Karpas-422 (cell line): ENCODE measurements at places on chromosomes 12 and 14.

GRCh38 chr12:106894774-106895173, 60.9 kb upstream of the TMEM263 start:
- DNase-seq: no peak

DNA sequence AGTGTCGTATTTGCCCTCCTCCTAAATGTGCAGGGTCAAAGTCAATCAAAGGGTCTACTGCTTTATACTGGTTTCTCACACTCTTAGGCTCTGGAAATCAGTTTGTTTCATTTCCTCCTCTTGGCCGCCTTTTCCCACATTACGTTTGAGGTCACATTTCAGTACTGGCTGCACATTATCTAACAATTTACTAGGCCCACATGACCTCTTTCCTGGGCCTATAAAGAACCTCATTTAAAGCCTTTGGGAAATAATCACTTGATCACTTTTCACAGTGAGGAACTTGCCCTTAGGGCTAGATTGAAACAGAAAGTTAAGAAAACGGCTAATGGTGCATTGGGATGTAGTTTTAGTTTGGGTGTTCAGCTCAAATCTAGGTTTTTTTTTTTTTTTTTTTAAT, 497.5 kb downstream of the RERGL start:
- no peak for DNase-seq

DNA sequence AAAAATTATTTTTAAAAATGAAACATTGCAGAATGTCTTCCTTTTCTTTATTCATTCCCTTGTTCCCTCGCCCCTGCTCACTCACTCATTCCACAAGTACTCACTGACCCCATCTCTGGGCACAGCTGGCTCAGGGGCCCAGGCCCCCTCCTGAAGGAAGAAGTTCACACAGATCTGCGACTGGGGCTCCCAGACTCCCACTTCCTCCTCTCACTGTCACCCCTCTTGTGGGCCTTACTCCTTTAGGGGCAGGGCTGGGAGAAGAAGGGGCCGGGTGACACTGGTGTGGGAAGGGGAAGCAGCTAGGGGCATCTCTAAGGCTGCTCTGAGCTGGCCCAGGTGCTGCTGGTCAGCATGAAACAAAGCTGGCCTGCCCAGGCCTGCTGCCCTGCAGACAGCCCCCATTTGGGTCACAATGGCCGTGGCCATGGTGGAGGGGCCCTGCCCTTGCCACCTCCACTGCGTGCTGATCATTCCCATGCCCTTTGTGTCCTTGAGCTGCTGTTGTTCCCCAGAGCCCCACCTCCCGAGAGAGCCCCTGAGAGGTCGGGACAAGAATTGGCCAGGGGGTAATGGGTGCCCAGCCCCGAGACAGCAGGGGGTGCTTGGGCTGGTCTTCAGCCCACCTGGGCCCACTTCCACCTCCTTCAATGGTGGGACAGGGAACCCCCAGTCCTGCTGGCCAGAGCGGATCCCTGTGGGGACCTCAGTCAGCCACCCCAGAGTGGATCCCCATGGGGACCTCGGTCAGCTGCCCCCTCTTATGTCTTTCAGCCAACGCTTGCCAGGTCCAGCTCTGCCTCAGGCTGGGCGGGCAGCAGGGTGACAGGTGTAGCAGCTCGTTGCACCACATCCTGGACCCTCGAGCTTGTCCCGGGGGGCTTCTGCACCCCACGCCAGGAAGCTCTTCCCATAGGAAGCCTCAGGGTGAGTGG, 212.4 kb upstream of the C14orf180 start:
- no peak for DNase-seq

DNA sequence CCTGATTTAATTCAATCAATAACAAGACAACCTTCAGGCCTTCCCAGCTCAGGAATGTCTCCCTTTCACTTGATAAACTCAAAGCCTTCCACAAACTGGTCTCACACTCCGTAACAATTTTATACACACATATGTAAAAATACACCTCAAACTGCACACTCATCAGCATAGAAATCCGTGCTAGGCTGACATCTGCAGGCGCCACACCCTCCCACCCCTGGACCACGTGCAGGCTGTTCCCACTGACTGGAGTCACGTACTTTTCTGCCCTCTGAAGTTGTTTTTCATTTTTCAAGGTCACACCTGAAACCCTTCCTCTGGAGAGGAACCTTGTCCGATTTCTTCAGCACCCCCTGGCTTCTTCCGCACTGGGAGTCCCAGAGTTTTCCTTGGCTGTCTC, 27.6 kb downstream of the FBXO21 start:
- no peak for DNase-seq

DNA sequence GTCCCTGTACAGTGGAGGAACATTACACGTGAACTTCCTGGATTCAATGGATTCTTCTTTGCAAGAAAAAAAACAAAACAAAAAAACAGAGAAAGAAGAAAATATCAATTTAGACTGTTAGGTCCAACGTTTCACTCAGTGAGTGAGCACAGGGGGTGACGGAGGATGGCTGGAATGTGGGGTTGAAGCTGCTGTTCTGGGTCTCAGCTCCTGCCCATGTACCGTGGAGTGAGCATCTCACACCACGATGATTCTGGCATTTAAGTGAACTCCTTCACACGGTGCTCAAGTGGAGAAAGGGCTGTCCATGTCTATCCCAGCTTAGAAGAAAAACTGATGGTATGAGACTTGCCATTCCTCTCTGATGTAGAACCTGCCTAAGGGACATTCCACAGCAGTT, 23.2 kb downstream of the CCND2 start:
- DNase-seq: no peak

DNA sequence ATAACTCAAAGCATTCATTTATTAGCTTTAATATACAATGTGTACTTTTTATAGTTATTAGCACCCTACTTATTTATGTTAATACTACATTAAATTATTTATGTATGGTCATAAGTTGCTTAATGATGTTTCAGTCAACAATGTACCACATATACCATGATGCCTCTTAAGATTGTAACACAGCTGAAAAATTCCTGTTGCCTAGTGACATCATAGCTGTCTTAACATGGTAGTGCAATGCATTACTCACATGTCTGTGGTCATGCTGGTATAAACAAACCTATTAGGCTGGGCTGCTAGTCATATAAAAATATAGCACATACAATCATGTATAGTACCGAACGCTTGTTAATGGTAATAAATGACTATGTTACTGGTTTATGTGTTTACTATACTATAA, 120.4 kb downstream of the ANO6 start:
- DNase-seq: no peak

GRCh38 chr14:95275494-95275893, 44.2 kb downstream of the CLMN start:
- peak; percentile 62 for DNase-seq

GRCh38 chr14:100673085-100673806, 53.4 kb upstream of the DLK1 start:
- no peak for DNase-seq

DNA sequence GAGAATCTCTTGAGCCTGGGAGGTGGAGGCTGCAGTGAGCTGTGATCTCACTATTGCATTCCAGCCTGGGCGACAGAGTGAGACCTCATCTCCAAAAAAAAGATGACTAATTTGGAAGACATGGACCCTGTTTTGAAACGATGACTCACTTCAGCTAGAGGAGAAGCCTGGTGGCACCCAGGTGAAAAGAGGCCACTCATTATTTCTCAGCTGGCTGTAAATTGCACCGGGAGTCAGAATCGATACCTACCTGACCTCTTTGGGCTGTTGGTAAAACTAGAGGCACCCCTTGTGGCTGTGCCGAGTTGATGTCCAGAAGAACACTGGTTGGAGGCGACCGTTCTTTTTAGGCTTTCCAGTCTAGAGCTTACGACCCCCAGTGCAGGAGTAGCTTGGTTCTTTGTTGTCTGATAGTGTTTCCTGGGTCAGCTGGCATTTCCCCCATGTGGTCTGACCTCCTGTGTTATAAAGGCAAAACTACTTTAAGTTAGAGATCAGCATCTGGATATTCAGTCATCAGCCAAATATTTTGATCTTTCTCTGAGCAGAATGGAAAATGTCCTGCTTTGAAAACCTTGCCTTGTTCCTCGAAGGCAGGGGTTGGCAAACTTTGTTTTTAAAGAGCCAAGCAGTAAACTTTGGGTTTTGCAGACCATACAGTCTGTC, 93.2 kb downstream of the CHST11 start:
- no peak for DNase-seq

GRCh38 chr12:93365616-93366405, 11.9 kb upstream of the NUDT4 start:
- no peak for DNase-seq

GRCh38 chr14:32681598-32681997, 257.1 kb upstream of the NPAS3 start:
- no peak for DNase-seq

DNA sequence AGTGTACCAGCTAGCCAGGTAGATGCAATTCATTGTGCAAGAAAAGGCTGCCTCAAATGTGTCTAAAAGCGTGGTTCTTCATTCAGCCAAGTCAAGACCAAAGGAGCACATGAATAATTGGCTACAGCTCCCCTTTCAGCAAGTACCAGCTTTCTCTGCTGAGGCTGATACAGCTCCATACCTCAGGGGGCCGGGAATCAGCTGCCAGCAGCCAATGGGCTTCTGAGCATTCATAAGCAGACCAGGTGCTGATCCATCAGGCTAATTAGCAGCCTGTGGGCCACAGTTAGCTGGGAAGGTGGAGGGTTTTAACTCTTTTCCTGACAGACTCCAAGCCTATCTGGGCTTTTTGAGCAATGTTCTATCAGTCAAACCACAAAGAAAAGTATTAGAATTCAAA, 264.7 kb downstream of the APAF1 start:
- DNase-seq: no peak

DNA sequence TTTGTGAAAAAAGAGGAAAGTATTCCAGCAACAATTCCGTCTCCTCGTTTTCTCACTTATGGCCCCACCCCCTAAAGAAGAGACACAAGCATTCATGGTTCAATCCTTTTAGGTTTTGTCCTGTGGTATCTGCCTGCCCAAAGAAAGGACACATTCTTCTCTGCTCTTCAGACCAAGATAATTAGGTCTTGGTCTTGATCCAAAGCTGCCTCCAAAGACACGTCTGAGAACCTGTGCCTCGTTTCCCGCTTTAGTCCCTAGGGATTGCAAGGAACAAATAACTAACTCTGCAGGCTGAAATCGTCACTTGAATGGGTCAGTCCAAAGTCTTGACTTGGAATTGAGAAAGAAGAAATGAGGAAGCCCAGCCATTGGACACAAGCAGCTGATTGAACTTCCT, 202.7 kb upstream of the FAR2 start:
- no peak for DNase-seq

DNA sequence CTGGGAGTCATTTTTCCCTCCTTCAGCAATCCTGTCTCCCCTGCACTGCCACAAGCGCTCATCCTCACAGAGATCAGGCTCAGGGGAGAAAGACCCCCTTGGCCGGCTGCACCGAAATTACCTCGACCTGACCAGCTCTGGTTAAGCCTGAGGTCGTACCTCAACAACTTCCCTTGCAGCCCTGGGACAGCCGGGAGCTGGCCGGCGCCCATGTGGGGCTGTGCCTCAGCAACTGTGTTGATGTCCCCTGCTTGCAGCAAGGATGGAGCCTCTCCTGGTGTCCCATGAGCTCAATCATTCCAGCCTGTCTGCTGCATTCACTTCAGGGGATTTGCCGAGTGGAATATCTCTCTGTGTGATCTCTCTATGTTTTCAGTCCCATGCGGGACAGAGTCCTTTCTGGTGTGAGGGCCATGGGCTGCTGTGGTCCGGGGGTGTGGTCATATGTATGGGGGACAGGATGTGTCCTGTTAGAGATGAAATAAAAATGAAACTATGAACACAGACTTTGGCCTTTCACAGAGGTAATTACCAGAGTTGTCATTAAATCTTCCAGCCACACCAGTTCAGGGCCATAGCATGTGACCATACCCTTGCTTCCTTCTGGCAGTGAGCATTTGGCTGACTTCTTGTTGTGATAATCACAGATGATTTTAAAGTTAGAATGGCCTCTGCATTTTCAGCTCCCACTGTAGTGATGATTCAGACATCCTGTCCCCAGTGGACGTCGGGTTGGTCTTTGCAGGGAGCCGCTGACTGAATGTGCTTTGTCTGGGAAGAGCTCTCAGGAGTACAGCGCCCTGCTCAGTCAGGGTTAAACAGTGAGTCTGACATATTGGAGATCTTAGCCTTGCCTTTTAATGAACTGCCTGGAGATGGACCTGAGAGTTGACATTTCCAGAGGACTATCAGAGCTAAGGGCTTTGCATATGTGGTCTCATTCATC, 405.9 kb downstream of the AACS start:
- no peak for DNase-seq

DNA sequence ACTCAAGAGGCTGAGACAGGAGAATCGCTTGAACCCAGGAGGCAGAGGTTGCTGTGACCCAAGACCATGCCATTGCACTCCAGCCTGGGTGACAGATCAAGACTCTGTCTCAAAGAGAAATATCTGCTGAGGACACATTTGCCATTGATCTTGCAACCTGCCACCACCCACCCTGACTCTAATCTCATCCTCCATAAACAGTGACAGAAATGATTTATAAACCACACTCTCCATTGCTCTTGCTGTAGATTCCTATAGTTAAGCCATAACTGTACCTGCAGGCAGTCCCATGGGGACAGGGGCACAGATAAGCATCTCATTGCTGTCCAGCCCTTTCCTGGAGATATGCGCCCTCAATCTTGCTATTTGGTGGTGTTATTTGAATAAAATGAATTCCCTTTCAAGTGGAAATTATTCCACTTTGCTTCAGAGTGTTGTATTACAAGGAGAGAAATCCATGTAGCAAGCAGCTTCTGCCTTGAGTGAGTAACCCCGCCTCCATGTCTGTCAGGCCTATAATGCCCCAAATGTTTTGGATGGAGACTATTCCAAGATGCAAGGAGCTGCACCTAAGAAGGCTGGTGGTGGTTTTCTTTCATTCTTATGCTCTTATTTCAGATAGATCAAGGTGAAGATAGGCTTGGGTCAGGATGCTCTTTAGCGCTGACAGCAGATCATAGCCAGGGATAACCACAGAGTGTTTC, 3.0 kb upstream of the ZDHHC22 start:
- no peak for DNase-seq

DNA sequence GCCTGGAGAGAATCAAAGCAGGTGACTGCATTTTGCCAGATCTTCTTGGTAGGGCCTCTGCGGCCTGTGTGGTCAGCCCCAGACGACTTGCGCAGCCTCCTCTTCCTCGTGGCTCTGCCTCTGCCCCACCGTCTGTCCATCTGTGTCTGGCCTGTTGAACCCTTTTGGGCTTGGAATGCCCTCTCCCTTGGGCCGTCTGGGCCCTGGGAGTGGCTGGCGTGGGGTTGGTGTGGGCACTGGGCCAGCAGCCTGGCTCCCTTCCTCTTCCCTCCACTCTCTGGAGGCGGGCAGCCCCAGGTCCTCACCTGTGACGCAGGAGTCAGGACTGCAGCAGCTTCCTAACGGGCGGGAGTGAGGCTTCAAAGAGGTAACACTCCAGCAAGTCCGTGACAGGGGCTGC, 9.7 kb upstream of the CCDC197 start:
- DNase-seq: no peak

- peak; percentile 63 for DNase-seq
Measured at GRCh38 chr12:6230321-6231110, 30.3 kb downstream of the CD9 start.
